ENCODE measurements at places on chromosomes 3 and 15.

- DNase-seq: no peak
Measured at GRCh38 chr3:11546657-11547302, 96.9 kb downstream of the VGLL4 start.

- DNase-seq: no peak
Measured at GRCh38 chr15:33154351-33155166, 40.0 kb downstream of the FMN1 start.

GRCh38 chr3:12553921-12554391 lies 2.9 kb upstream of the MKRN2 start:
- no peak for DNase-seq

GRCh38 chr3:190097617-190098016 lies 23.1 kb downstream of the P3H2 start:
- no peak for DNase-seq

- DNase-seq: no peak
Measured at GRCh38 chr15:71736286-71736947, 73.9 kb upstream of the NR2E3 start.

GRCh38 chr15:87730706-87731105 lies 525.8 kb downstream of the NTRK3 start:
- no peak for DNase-seq

DNA sequence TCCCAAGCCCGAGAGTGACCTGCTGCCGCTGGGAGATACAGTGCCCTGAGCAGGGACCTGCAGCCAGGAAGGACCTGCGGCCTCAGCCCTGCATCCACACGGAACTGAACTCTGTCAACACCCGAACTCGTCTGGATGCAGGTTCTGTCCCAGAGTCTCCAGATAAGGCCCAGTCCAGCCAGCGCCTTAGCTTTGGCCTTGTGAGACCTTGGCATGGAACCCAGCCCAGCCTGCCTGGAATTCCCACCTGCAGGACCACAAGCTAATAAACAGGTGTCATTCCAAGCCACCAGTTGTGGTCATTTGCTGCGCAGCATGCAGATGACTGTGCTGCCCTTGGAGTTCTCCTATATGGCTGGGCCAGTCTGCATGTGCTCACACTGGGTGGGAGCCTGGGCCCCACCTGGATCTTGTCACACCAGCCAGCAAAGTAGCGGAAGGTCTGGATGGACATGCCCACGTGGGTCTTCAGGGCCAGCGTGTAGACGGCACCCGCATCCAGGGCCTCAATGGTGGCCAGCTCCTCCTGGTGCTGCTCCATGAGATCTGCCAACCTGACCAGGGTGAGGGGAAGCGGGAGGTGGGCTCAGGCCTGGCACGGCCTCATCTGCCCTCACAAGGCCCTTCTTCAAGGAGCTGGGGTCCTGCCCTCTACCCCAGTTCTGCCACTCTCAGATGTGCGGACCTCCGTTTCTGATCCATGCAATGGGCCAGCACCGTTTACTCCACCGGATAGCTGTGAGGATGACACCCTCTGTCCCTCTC lies 47.2 kb upstream of the SLC41A3 start:
- DNase-seq: no peak

DNA sequence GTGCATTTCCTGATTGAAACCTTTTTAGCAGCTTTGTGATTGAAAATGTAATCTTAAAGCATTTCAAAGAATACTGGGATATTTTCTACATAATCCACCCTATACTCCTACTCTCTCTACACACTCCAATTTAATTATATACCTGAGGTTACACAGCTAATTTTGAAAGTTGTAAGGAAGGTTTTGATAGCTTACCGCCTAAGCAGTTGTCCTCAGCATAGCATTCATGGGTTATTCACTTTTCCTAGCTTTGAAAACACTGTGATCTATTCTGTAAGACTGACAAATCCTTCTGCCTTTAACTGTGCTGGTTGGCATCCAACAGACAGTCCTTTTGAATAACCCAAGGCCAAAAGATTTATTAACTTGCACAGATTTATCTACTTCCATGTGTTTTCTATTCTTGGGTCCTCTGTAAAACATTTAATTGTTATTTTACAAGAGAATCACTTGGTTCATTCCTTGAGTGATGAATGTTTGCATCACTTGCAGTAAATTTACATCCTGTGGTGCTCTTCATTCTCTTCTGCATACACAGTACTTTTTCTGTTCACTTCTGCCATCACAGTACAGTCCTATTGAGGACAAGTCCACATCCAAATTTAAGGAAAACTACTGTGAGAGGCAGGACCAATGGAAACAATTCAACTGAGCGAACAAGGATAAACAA lies 44.8 kb downstream of the SERPINI1 start:
- DNase-seq: no peak

GRCh38 chr3:156533205-156533604 lies 21.7 kb downstream of the SSR3 start:
- DNase-seq: no peak

GRCh38 chr3:79367066-79367465 lies 400.7 kb downstream of the ROBO1 start:
- peak; percentile 10 for DNase-seq

GRCh38 chr3:105505170-105505569 lies 138.5 kb downstream of the ALCAM start:
- DNase-seq: no peak

- DNase-seq: no peak
Measured at GRCh38 chr3:155972885-155973584, 102.6 kb downstream of the GMPS start.

- peak; percentile 13 for DNase-seq
Measured at GRCh38 chr15:85531083-85531482, 150.7 kb downstream of the AKAP13 start.
